ENCODE measurements at places on chromosomes 16 and 17.

- no peak for DNase-seq
Observed at GRCh38 chr16:88781140-88782077, 3.6 kb downstream of the PIEZO1 start.

- no peak for DNase-seq
Observed at GRCh38 chr16:3171181-3171854, 16.7 kb upstream of the OR1F1 start.

DNA sequence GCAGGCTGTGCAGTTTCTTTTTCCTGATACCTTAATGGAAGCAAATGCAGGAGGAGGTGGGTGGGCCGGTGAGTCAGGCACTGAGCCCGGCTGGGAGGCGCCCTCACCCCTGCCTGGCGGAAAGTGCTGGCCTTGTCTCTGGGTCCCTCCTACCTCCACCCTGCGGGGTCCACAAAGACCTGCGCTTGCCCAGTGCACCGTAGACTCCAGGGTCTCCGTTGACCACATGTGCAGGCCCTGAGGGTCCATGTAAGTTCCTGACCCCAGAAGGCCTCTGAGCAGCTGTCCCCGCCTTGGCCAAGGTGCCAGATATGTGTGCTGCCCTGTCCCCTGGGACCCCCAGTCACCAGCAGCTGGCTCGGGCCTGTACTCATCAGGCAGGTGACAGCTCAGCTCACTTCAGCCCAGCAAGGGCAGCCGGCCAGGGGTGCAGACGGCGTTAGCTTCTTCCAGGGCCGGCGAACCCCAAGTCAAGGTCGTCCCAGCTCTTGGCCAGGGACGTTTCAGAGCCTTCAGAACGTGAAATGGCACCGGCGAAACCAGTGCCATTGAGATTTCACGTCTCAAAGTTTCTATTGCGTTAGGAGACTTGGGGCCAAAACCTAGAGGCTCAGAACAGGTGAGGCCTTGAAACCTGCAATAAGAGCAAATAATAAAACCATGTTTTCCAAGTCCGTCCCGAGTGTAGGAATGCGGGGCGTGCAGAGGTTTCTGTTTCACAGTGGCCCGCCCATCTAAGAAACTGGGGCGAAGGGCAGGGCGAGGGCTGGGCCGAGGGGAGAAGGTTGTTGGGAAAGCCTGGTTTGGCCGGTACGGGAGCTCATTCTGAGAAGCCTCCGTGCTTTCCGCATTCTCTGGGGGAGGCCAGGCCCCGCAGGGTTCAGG, 12.1 kb downstream of the METRNL start:
- no peak for DNase-seq

DNA sequence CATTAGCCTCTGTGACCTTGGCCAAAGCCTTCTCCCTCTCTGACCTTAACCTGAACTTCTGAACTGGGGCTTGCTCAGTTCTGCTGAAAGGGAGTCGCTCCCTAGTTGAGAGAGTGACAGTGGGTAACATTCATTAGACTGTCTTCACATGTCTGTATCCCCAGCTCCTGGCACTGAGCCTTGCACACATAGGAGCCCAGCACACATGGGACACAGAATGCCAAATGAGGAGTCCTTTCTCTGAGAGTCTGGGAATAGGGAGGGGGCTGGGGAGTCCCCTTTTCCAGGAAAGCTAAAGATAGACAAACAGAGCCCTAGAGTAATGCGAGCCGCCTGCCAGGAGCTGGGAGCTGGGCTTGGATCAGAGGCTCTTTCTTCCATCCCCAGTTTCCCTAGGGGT, 2.5 kb downstream of the TAC4 start:
- DNase-seq: no peak

DNA sequence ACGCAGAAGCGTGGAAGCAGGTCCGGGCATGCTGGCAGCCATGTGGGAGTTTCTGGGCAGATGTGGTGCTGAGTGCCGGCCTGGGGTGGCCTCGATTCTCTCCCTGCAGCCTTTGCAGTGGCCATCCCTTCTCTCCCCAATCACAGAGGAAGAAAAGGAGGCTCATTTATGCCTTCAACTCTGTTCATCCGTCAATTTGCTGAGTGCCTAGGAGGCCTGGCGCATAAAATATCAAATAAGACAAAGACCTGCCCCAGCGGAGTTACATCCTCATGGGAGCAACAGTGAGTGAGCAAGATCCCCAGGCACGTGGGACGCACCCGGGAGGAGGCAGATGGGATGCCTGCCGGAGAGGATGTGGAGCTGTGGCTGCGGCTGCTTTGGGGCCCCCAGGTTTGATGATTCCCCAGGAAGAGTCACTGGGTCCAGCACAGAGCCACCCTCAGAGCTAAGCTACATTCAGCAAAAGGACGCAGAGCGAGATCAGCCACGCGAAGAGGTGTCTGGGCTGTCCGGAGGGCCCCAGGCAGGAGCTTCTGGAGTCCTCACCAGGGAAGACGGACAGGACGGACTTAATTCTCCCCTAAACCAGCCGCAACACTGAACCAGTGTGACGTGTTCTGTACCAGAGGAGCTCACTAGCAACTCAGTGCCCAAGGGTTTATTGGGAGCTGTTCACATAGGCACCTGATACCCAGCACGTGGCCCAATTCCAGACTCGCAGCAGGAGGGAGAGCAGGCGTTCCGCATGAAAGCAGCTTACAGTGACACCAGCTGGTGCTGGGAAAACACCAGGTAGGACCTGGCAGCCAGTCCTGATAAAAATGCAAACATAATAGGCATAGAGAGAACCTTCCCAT, 11.3 kb downstream of the CA5A start:
- no peak for DNase-seq

- DNase-seq: no peak
Observed at GRCh38 chr17:43444223-43445008, 39.4 kb upstream of the DHX8 start.

DNA sequence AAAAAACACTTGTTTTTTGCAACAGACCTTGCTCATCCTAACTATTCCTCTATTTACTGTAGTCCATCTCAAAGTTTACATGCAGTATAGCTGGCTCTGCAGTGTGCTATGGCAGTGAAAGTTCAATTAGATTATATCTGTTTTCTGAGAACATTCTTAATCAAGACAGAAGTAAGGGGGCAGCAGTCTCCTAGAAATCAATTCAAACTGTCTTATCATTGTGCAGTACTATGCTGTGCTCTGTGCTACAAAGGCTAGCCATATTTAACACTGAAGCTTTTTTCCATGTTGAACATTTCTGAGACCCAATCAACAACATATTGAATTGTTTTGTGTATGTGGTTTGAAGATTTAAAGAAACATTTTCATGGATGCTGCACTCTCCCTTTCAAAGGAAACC, 11.4 kb downstream of the NETO2 start:
- no peak for DNase-seq

- no peak for DNase-seq
Observed at GRCh38 chr16:73056921-73057290, 9.0 kb upstream of the ZFHX3 start.

DNA sequence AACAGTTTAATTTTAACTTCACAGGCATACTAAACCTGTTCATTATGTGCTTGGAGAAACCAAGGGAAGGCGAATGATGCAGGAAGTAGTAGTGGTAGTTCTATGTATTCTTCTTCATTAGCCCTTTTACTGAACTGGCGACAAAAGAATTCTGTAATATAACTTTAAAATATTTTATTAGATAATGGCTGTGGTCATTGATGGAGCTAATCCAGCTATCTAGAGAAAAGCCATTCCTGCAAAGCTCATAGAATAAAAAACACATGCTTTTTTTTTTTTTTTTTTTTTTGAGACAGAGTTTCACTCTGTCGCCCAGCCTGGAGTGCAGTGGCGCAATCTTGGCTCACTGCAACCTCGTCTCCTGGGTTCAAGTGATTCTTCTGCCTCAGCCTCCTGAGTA, 23.5 kb downstream of the TANC2 start:
- DNase-seq: no peak

DNA sequence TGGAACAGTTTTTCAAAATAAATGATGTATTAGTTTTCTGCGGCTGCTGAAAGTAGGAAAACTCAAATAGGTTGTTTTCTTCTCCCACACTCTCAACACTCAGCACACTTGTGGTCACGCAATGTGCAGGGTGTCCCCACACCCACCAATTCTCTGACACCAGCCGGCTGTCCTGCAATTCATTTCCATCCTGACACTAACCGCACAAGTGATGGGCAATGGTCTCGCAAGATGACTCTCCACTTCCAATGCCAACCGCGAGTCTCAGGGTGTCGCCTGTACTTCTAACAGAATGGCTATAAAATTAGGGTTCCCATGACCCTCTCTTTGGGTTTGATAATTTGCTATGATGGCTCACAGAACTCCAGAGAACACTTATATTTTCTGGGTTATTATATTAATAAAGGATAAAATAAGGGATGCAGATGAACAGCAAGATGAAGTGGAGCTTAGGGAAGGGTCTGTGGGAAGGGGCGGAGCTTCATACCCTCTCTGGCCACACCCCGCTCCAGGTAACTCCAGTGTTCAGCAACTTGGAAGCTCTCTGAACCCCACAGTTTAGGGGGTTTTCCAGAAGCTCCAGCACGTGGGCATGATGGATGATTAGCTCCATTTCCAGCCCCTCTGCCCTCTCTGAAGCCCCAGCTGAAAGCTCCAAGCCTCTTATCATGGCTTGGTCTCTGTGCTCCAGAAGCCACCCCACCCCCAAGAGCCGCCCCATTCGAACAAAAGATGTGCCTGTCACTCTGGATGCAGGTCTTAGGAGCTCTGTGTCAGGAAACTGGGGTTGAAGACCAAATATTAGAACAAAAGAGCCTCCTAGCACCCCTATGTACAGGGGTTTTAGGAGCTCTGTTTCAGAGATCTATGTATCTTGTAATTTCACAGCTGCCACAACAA, 19.8 kb downstream of the TAF1C start:
- no peak for DNase-seq

DNA sequence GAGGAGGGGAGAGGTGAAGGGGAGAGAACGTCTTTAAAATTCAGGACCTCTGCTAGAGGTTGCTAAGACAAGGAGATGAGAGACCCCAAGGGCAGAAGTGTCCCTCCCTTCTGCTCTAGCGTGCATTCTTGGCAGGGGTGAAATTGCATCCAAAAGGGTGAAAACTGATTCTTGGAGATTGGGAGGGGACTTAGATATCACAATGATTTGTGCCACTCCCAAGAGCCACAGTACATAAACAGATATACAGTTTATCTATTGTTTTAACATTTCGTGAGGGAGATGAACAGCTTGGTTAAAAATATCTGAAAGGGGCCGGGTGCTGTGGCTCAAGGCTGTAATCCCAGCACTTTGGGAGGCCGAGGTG, 12.8 kb downstream of the CAVIN1 start:
- DNase-seq: no peak

- DNase-seq: no peak
Observed at GRCh38 chr16:8804313-8804712, 6.7 kb downstream of the PMM2 start.
